ENCODE measurements at places on chromosomes 6 and 20.
A peak's percentile ranks its signal among the peaks of the same experiment; 100 is the strongest.

- no peak for DNase-seq
Observed at GRCh38 chr6:147826698-147827097, 318.2 kb downstream of the SAMD5 start.

DNA sequence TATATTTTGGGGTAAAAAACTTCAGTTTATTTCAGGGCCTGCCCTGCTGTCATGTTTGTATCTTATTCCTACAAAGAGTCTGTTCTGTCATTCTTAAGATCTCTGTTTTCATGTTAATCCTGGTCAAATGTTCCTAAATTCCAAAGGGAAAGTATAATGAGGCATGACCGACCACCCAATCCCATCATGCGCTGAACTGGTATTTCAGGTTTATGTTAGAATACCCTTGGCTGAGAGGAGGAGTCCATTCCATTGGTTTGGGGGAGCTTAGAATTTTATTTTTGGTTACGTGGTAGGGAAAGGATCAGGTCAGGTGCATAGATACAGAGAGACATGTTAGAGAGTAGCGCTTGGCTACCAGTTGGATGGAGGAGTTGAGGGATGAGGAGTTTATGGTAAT, 25.7 kb downstream of the CFAP61 start:
- DNase-seq = no peak

GRCh38 chr20:59342023-59342957, 41.9 kb downstream of the EDN3 start:
- peak; percentile 18 for DNase-seq

DNA sequence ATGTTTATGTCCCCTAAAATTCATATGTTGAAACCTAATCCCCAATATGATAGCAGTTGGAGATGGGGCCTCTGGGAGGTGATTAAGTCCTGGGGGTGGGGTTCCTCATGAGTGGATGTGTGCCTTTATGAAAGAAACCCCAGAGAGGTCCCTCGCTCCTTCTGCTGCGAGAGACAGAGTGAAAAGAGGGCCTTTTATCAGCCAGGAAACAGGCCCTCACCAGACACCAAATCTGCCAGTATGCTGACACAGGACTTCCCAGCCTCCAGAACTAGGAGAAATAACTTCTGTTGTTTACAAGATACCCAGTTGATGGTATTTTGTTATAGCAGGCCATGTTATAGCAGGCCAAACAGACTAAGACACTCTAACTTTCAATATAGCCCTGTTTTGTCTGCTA, 100.9 kb upstream of the NFATC2 start:
- no peak for DNase-seq

DNA sequence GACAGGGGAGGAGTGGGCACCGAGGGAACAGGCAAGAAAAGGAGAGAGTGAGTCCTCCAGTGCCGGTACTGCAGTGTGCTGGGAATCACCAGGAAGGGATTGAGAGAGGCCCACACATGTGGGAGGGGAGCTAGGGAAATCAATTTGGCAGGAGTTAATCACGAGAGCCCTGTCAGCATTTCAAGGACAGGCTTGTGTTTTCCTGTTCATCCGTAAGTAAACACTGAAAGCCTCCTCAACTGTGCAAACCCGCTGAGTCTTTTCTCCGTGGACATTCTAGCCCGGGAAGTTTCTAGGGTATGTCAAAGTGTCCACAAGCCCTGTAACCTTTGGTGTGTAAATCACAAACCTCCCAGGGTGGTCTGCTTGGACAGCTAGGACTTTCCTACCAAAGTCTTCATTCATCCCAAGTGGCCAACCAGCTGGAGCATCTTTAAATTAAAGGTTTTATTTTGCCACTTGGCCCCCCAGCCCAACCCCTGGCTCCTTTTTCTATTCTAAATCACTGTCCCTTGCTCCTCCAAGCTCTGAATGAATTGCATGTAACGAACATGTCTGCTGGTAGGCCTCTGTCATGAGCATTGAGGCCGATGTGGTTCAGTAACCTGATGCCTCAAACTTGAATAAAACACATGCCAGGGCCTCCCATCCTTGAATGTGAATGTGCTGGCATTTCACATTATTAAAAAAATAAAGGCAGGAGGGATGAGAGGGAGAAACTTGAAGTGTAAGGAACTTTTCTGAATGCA, 149.1 kb downstream of the ZNF217 start:
- DNase-seq = no peak

DNA sequence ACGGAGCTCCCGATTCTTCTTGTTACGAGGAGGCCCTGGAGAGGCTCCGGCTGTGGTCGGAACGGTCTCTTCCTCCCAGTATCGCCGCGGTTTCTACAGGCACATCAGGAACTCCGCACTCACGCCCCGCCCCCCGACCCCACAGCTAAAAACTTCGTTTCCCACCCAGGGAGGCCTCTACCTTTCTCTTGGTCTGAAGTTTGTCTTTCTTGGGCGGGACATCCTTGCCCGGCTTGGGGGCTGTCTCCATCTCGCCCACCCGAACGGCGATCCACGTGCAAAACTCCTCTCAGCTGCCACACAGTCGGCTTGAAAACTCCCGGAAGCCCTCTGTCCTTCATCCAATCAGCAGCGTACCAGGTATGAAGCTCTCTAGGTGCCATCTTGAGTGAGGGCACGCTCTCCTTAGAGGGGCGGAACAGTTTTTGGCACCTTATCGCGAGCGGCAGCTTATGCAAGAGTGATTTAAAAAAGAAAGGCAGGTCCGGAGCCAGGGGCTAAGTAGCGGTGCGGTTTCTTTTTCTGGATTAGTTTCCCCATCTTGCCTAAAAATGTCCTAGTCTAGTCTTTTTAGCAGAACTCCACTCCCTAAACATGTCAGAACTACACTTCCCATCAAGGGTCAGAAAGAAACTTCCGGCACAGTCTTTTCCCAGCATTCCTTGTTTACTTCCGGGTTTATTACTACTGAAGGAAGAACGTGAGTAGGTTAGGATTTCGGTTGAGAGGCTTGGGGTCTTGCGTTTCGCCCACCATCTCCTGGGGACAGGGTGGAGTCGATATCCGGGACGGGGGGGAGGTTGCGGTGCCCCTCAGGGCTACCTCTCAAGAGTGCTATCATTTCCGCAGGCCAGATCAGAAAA, at the start of the genes PFDN6 and WDR46:
Gene PFDN6 (plus strand): TSS at position 681 of the 863 bp plus-strand sequence. CDS start 256 bp downstream, outside the sequence.
Gene WDR46 (minus strand): TSS at position 319 of the 863 bp plus-strand sequence. CDS start 69 bp downstream, at position 250.
- peak; percentile 79 for DNase-seq

DNA sequence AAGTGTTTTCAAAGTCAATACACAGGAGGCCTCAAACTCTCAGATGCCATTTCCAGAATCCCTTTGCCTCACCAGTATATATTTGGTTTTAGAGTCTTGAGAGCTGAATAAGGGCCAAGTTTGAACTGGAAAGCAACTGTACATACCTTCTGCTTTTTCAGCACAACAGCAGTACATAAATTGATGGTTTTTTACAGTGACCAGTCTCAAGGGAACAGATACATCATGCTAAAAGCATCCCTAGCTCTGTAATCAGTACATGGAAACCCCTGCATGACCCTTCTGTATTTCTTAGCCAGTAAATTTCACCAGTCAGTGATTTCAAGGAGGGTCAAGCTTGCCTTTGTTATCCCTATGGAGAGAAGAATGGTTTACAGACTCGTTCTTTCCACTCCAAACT, 40.6 kb upstream of the ECHDC1 start:
- peak; percentile 44 for DNase-seq

GRCh38 chr20:53866794-53867740, 203.3 kb downstream of the BCAS1 start:
- DNase-seq = no peak

DNA sequence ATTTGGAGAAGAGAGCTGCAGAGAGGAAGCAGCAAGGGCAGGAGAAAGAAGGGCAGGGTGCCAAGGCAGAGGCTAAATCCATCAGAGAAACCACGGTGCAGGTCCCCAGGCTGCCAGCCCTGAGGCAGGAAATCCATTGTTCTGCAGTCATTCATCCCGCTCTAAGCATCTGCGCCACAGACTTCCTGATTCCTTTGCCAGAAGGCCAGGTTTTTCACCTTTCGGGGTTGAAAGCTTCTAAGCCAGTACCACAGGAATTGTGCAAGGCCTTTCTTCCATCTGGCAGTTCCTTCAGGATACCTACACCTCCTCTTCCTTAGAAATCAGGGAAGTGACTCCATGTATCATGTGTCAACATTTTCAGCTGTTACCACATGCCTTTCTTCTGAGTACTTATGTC, 45.6 kb downstream of the ADGRF5 start:
- DNase-seq = no peak

GRCh38 chr6:157579467-157580031, 198.6 kb downstream of the ZDHHC14 start:
- DNase-seq = no peak

GRCh38 chr6:142118925-142119324, 13.8 kb upstream of the GJE1 start:
- no peak for DNase-seq

GRCh38 chr6:133644892-133645619, 243.9 kb upstream of the TCF21 start:
- DNase-seq = no peak

Measured in fibroblast of skin of left quadriceps (primary cell).